ENCODE measurements at places on chromosomes 5 and 9. TPM values are rescaled to one million over a fixed set of nuclear protein-coding genes. Genes with fewer than 3 reads are reported as not detected.

The ENDOG gene
- total RNA-seq, result 32.1 TPM

The PCDHGA10 gene
- not detected for total RNA-seq

The CYLC2 gene
- not detected for total RNA-seq

The NREP gene
- 3.2 TPM for total RNA-seq

The SLC34A1 gene
- total RNA-seq, result not detected

The IFNA2 gene
- not detected for total RNA-seq

The KIAA0825 gene
- 0.42 TPM for total RNA-seq

The PCDHA5 gene
- 0.74 TPM for total RNA-seq

The OR5C1 gene
- not detected for total RNA-seq

The MARCOL gene
- not detected for total RNA-seq

The MYOZ3 gene
- total RNA-seq, result not detected

The CRHBP gene
- total RNA-seq, result 0.25 TPM

The HAVCR2 gene
- 0.39 TPM for total RNA-seq

The SLC6A19 gene
- total RNA-seq, result 0.01 TPM

The TAF11L5 gene
- total RNA-seq, result not detected

The GAS1 gene
- total RNA-seq, result 0.14 TPM

The PRLR gene
- total RNA-seq, result 0.09 TPM

The GABRA1 gene
- total RNA-seq, result not detected

The LURAP1L gene
- 18.6 TPM for total RNA-seq

The BAAT gene
- 0.55 TPM for total RNA-seq

Measured in A549 treated with CORT108297 at 1 μM for 4 hours (cell line).